Amygdala (tissue), 56 donors: ENCODE measurements at places on chromosomes 13 and 19.

DNA sequence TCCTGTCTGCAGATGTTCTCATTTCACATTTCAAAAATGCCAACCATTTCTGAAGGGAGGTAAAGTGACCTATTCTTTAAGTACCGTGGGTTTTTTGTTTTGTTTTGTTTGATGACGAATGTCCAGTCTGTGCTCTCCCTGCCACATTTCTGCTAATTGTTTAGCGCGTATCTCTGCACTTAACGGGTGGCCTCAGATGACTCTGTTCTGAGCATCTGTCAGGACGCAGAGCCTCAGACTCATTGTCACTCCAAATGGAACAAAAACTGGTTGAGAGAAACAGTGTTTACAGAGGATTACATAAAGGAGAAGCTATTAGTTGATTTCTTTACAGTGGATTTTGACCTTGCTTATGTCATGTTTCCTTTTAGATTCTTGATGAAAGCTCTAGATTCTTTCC, 23.7 kb downstream of the TPP2 start:
- DNase-seq: no peak

DNA sequence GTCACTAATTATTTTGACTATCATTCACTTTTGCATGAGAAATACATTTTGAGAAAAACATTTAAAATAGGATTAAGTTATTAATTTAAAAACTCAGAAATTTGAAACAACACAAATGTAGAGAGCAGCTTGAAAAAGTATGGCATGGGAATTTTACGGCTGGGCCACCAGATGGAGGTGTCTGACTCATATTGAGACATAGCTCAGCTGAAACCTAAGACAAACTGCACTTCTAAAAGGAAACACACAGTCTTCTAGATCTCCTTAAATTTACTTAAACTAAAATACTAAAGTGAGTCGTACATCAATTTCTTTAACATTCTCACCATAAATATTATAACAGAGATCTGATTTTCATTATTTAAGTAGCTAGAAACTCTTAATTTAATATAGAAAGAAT, 41.9 kb upstream of the POSTN start:
- peak; percentile 1 for DNase-seq

- DNase-seq: no peak
Measured at GRCh38 chr13:76597868-76598267, 288.3 kb downstream of the KCTD12 start.

GRCh38 chr13:76741046-76741445, 145.2 kb downstream of the KCTD12 start:
- DNase-seq: no peak
